ENCODE measurements at places on chromosomes 16 and 17. TPM values are rescaled to one million over a fixed set of nuclear protein-coding genes. Genes with fewer than 3 reads are reported as not detected.

GRCh38 chr16:11128211-11129141 is 127.5 kb downstream of the SOCS1 start:
- peak; percentile 85 for DNase-seq

DNA sequence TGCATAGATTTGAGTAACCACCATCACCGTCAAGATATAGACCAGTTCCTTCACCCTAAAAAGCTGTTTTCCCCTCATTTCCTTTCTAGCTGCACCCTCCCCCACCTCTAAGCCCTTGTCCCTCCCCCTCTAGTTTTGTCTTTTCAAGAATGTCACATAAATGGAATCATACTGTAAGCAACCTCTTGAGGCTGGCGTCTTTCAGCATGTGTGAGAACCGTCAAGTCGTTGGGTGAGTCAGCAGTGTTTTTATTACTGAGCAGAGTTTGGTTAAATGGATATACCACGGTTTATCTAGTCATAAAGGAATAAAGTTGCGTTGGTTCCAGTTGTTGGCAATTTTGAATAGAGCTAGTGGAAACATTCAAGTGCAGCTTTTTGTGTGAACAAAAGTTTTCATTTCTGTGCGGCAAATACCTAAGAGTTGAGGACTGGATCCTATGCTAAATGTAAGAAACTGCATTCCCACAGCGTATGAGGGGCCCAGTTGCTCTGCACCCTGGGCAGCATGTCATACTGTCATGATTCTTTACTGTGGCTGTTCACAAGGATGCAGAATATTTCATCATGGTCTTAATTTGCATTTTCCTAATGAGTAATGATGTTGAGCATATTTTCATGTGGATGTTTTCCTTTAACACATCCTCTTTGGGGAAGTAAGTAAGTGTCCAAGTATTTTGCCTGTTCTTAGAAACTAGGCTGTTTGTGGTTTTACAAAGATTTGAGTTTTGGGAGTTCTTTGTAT is 264.3 kb downstream of the CPPED1 start:
- DNase-seq, result no peak

DNA sequence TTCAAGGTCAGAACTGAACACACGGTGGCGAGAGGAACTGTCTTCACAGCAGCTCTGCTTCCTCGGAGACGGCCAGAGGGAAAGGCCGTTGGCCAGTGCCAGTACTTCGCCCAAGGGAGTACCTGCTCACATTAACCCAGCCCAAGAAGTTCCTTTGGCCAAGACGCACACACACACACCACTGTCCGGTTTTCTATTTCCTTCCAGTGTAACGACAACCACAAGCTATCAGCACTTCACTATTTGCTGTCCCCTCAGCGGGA is 744 bp upstream of the GGNBP2 start:
- peak; percentile 70 for DNase-seq

DNA sequence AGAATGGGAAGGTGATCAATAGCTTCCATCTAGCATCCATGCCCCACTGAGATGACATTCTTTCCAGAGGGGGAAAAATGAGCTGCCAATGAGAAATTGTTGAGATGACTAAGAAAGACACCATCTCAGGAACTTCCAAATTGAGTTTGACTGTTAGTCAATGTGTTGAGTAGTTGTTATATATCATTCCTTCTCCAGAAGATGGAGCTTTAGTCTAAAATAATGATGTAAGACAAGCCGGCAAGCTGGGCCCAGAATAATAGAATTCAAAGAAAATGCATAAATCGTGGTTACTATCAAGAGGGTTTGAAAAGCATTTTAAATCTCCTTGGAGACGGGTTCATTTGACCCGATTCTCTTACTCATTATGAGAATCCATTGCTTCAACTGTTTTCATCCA is 71.0 kb upstream of the ATF7IP2 start:
- peak; percentile 33 for DNase-seq

- DNase-seq, result peak; percentile 61
Observed at GRCh38 chr17:47785538-47786123, 36.0 kb downstream of the OSBPL7 start.

DNA sequence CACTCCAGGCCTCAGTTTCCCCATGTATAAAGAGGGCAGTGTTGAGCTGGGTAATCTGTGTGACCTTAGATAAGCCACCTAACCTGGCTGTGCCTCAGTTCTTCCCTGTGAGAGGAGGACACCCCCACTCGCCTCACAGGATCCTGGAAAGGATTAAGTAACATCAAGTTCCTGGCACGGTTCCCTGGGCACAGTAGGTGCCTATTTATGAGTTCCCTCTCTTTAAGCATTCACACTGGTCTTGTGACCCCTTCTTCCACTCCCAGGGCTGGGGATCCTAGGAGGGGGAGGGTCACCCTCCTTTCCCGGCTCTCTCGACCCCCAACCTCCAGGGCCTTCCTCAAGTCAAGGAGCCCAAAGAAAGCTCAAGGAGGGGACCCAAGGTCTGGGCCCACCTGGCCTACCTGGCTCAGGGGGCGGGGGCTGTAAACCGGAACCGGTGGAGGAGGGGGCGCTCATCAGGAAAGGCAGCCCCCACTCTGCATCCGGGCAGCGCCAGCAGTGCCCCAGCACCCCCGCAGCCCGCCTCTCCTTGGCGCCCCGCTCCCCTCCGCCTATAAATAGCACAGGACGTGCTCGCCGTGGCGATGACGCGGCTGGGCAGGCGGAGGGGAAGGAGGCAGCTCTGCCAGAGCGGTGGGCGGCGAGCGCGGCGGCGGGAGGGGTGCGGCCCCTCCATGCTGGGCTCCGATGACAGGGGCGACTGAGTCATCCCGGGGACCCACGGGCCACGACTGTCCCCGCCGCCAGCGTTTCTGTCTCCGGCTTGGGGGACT is 9.4 kb downstream of the RPL19 start:
- peak; percentile 80 for DNase-seq

- DNase-seq, result peak; percentile 91
Observed at GRCh38 chr16:70700101-70701020, 14.5 kb upstream of the MTSS2 start.

GRCh38 chr17:81976332-81977210 is 858 bp upstream of the ASPSCR1 start:
- DNase-seq, result no peak

GRCh38 chr16:77786186-77786847 is 2.0 kb upstream of the VAT1L start:
- DNase-seq, result peak; percentile 46

CA7 gene
- polyA plus RNA-seq, result not detected

DHRS13 gene
- polyA plus RNA-seq, result 3.2 TPM

DNA sequence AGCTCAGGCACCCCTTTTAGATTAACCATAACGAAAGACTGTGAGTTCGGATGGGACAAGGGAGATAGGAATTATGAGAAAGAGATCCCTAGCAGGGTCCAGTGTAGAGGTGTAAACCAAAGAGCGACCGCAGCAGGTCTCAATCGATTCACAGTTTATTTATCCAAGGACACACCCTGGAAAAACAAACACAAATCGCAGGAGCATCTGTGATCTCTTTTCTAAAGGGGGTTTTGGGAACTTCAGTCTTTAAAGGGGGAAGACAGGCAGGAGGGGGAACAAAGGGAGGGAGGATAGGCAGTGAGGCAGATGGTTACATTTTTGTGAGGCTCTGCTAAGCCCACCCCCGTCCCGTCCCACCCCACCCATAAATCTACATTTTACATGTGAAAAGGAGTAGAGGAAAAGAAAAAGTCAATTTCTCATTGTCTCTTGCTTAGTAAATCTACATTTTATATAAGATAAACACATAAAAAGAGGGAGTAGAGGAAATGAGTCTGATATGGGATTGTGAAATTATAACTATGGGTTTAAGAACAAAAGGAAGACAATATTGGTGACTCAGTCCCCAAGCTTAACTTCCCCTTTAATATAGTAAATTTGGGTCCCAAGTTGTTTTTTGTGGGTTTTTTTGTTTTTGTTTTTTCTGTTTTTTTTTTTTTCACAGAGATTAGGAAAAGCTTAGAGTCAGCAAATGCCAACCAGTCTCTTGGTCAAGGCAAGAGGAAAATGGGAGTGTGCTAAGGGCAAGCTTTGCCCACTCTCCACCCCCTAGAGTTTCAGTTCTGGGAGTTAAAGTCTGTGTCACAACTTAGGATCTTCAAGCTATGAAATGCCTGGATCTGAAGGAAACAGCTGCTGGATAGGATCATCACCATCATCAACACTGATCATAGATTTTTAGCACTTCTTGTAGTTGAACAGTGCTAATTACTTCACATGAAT is 160.9 kb upstream of the CDH5 start:
- DNase-seq, result no peak

ALOX12 gene
- polyA plus RNA-seq, result 0.84 TPM

- no peak for DNase-seq
Observed at GRCh38 chr16:5678371-5678770, 580.8 kb upstream of the EEF2KMT start.

DNA sequence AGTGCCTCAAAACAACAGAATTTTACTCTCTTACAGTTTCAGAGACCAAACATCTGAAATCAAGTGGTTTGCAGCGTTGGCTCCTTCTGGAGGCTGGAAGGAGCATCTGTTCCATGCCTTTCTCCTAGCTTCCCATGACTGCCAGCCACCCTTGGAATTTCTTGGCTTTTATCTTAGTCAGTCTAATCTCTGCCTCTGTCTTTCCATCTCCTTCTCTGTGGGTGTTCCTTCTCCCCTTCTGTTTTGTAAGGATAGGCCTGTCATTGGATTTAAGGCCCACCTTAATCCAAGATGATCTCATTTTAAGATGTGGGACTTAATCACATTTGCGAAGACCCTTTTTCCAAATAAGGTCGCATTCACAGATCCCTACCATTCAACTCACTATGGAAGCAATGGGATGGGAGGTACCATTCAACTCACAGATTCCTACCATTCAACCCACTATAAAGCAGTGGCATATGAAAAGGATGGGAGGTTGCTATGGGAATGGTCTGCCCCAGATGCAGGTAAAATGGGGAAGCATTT is 321.8 kb downstream of the WWOX start:
- no peak for DNase-seq

DNA sequence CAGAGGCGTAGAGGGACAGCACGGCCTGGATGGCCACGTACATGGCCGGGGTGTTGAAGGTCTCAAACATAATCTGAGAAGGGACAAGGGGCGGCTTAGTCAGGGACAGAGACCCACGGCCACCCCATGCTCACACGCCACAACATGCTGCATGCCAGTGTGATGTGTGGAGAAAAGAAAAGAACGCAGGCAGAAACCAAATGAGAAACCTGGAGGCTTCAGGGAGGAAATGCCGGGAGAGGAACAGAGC is 1.1 kb downstream of the ACTG1 start:
- no peak for DNase-seq

DNA sequence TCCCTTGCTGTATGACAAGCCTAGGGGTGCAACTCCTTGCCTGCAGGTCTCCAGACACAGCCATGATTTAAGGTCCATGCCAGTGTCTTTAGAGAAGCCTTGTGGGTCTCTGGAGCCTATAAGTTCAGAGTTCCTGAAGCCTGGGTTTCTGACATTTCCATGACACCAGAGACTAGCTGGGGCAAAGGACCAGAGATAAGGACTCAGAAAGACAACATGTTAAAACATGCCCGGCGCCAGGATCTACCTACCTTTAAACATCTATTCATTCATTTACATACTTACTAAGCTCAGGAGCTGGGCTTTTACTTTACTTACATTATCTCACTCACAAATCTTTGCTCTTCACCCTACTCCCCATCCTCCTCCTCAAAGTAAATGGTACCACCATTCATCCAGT is 1.5 kb downstream of the MRPL27 start:
- DNase-seq, result no peak

- no peak for DNase-seq
Observed at GRCh38 chr16:68282064-68282452, 17.7 kb downstream of the SLC7A6 start.

- DNase-seq, result peak; percentile 61
Observed at GRCh38 chr16:52861614-52862022, 191.1 kb downstream of the CHD9NB start.

PTX4 gene
- 0.75 TPM for polyA plus RNA-seq

GRCh38 chr16:24855678-24856077 is 9.9 kb downstream of the SLC5A11 start:
- no peak for DNase-seq

- no peak for DNase-seq
Observed at GRCh38 chr16:16828913-16829398, 450.0 kb downstream of the NPIPA7 start.

GRCh38 chr16:79954921-79955705 is 354.6 kb upstream of the MAF start:
- no peak for DNase-seq

- DNase-seq, result no peak
Observed at GRCh38 chr16:1066584-1067172, 5.9 kb upstream of the SSTR5 start.

- DNase-seq, result peak; percentile 20
Observed at GRCh38 chr16:24810951-24811843, 34.6 kb upstream of the SLC5A11 start.

ABCA9 gene
- polyA plus RNA-seq, result 15.9 TPM

- DNase-seq, result no peak
Observed at GRCh38 chr16:88655733-88656281, 5.0 kb upstream of the CYBA start.

- DNase-seq, result peak; percentile 83
Observed at GRCh38 chr17:77451245-77451893, 310.6 kb downstream of the SEC14L1 start.

- DNase-seq, result no peak
Observed at GRCh38 chr16:57959121-57959520, 11.8 kb downstream of the CNGB1 start.

GRCh38 chr17:67477687-67478086 is 100.6 kb downstream of the PITPNC1 start:
- DNase-seq, result no peak

- no peak for DNase-seq
Observed at GRCh38 chr17:78539781-78540180, 37.4 kb downstream of the DNAH17 start.

MARVELD3 gene
- polyA plus RNA-seq, result 0.24 TPM

GRCh38 chr16:50496990-50497389 is 51.2 kb upstream of the NKD1 start:
- DNase-seq, result no peak

RAC3 gene
- polyA plus RNA-seq, result 7.4 TPM

CCDC200 gene
- 13.1 TPM for polyA plus RNA-seq

CRYM gene
- 0.13 TPM for polyA plus RNA-seq

DNA sequence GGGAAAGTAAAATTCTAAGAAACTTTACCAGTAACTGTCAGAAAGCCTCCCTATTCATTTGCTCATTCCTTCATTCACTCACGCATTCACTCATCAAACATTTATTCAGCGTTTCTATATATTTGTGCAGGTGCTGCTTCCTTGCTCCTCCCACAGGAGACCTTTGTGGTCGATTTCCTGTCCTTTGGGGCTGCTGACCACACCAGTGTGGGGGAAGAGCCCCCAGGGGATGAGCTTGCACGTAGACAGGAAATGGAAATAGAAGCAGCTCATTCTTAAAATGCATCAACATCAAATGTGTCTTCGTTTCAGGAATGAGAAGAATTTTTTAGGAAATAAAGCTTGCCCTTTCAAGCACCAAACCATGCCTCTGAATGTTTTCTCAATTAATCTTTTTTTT is 9.6 kb downstream of the PIK3R6 start:
- DNase-seq, result peak; percentile 74

BLTP2 gene
- 59.8 TPM for polyA plus RNA-seq

HID1 gene
- polyA plus RNA-seq, result 6.9 TPM

GRCh38 chr17:18025945-18026776 is 12.8 kb downstream of the ATPAF2 start:
- no peak for DNase-seq

DNA sequence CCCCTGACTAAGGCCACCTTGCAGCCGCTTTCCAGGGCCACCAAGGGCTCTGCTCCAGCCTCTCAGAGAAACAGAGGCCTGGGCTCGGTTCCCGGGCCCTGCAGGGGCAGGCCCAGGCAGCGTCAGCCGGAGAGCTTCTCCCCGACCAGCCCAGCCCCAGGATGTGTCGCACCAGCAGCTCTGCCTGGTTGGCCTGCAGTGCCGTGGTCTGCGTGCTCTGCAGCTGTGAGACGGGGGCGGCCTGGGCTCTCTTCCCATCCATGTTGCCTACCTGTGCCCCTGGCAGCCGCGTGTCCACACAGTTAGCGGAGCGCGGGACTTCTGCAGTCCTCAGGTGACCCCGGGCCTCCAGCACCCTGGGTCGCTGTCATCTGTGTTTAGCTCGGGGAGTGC is 4.8 kb downstream of the IGFALS start:
- peak; percentile 16 for DNase-seq
